Stimulated activated CD8-positive, alpha-beta memory T cell treated with anti-CD3 and anti-CD28 coated beads, Interleukin-15, amount 100 ng/mL, for 24 hours (primary cell): ENCODE measurements at places on chromosomes 5 and 9.
A peak's percentile ranks its signal among the peaks of the same experiment; 100 is the strongest.

- no peak for DNase-seq
Observed at GRCh38 chr9:126844085-126844484, 16.4 kb upstream of the ZBTB34 start.

GRCh38 chr9:6015278-6016157, at the start of gene RANBP6:
Gene RANBP6, minus strand, starts transcription at chr9:6015624. Its CDS starts 17 bp downstream, at chr9:6015607.
- DNase-seq: peak; percentile 79

- no peak for DNase-seq
Observed at GRCh38 chr9:131238402-131239021, 37.8 kb downstream of the FAM78A start.

- no peak for DNase-seq
Observed at GRCh38 chr5:177183766-177184360, 50.3 kb downstream of the NSD1 start.

DNA sequence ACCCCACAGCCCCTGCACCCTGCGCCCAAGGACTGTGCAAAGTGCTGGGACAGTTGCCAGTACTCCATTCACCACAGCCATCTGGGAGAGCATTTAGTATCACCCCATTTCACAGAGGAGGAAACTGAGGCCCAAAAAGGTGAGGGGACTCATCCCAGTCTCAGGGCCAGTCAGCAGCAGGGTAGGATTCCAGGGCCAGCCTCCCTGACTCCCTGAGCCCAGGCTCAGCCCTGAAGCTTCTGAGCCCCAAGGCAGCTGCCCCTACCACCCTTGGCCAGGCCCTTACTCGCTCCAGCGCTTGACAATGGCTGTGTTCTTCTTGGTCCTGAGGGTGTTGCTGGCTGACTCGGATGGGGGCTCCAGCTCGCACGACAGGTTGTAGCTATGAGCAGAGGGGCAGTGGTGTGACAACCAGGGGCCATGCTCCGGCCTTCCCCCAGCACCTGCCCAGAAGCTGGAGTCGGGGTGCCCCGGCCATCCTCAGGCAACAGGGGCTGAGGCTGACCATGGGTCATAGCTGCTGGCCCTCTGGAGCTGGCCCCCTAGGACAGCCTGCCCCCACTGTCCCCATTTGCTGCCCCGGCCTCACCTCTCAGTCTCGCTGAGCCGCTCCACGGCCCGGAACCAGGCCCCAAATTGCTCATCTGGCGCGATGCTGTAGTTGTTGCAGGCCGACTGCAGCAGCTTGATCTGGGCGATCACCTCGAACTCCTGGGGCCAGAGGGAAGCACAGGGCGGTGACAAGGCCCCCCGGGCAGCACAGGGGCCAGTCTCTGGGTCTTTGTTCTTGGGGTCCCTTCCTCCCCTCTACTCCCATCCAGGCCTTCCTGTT, 18.6 kb downstream of the RALGDS start:
- no peak for DNase-seq

DNA sequence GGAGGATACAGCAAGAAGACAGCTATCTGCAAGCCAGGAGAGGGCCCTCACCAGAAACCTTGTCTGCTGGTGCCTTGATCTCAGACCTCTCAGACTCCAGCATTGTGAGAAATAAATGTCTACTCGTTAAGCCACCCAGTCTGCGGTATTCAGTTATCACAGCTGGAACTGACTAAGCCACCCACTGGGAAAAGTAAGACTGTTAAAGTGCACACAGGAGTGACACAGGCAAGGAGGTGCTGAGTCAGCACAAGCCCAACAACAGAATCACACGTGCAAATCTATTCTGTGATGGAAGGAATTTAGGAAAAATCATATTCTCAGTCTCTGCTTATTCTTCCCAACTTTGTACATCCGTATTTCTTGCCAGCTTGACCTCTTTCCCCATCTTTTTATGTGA, 200.0 kb downstream of the NR2F1-AS1 start:
- no peak for DNase-seq
